Brain pericyte (primary cell): ENCODE measurements at places on chromosomes 11 and 22.

GRCh38 chr11:15940462-15941205, 415.7 kb downstream of the SOX6 start:
- DNase-seq, result no peak

GRCh38 chr11:118915396-118915795, 10.3 kb downstream of the BCL9L start:
- DNase-seq, result no peak

DNA sequence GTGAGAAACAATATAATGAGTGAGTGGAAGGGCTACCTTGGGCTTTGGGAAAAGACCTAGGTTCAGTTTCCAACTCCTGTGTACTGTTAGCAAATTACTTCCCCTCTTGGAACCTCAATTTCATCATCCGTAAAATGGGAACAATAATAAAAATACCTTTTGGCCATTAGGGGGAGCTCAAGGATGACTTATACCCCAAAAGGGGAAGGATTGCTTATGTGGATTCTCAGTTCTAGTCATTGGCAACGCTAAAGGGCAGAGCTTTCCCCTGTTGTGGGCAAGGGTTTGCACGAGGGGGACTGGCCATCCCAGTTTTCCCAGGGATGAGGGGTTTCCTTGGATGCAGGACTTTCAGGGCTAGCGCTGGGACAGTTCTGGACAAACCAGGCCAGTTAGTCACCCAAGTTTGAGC, 3.1 kb upstream of the COMMD9 start:
- DNase-seq, result no peak

- no peak for DNase-seq
Observed at GRCh38 chr22:41654322-41654721, 33.2 kb downstream of the XRCC6 start.

GRCh38 chr11:120280600-120281051, 40.7 kb downstream of the POU2F3 start:
- DNase-seq, result no peak

DNA sequence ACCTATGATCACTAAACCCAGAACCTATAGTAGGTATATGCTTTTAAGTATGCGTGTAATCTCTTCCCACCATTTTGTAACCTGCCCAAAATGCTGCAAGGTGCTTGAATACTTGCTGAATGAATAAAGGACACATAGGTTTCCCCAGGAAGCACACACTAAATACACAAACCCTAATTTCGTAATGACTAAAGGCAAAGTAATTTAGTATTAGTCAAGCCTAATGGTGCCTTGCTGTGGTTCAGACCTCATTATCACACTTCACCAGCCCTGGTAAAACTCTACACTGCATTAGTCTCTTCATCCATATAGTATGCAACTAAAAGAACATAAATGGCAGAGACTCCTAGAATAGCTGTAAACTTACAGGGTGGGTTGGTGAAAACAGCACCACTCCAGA, 289.0 kb upstream of the PITPNB start:
- DNase-seq, result no peak
